ENCODE measurements at places on chromosomes 5 and 9.

- DNase-seq, result no peak
Observed at GRCh38 chr5:33929925-33930690, 6.1 kb upstream of the RXFP3 start.

DNA sequence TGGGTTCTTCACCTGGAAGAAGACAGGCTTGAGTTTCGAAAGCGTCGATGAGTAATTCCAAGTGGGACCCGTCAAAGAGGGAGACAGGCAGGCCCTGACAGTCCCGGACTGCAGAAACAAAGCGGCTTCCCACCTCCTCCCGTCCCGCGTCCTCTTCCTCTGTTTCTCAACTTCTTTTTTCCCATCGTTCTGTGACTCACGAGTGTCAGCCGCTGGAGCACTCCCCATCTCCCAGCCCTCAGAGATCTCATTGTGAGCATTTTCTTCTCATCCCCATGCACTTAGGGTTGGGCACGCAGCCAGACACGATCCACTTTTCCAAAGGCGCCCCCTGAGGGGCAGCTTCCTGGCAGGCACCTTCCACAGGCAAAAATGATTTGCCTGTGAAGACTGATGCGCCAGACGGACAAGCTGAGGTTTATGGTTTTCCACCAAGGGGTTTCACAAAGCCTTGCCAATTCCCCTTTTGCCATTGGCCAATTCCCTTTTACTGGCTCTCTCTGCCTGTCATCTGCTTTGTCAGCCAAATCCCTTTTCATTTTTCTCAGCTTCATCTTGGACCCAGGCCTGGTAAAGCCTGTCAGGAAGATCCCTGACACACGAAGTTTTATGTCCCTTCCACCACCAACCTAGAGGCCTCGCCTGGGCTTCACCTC is 86.5 kb upstream of the ANKRD55 start:
- peak; percentile 47 for DNase-seq

DNA sequence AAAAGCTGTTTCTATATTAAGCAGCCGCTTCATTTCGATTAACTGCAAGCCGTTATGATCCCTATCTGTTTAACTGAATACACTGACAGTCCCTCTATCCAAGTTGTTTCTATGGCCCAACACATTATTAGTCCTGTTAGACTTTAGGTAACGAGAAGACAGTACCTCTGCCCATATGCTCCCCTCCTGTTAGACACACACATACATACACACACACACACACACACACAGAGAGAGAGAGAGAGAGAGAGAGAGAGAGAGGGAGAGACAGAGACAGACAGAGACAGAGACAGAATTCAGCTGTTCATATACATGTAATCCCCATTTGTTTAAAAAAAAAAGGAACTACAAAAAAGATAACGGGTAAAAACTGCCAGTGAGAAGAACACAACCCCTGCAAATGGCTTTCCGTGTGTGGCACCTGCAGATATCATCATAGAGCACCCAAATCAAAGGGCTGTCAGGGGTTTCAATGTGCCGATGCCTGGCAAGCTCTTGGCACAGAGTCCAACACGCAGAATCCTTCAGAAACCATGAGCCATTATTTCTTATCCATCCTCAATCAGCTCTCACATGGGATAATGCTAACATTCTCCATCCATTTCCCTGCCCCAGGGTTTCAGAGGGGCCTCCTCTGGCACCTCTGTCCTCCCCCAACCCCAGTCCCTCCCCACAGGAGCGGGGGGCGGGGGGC is 144.0 kb downstream of the MYO10 start:
- no peak for DNase-seq

- no peak for DNase-seq
Observed at GRCh38 chr5:33195431-33196165, 245.2 kb upstream of the TARS1 start.

GRCh38 chr5:68440651-68441050 is 225.1 kb downstream of the PIK3R1 start:
- DNase-seq, result no peak

- no peak for DNase-seq
Observed at GRCh38 chr9:28758341-28758740, 1185.1 kb upstream of the C9orf72 start.

DNA sequence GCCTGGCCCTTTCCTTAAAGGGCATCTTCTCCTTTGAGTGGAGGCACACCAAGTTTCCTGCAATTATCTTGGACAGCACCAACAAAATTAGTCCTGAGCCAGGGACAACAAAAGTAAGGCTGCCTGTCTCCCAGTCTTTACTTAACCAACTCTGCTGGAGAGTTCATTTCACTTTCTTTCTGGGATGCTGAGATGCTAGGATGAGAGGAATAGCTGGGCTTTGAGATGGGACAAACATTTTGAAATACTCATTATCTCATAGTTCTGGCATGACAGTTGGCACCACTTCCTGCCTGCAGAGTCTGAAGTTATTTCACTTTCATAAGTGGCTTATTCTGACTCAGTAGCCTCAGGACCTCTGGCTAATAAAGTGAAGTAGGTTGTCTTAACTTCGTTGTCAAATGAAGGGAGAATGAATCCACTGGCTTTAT is 157.0 kb downstream of the C9orf152 start:
- no peak for DNase-seq

- no peak for DNase-seq
Observed at GRCh38 chr5:66406761-66407336, 189.3 kb upstream of the MAST4 start.

DNA sequence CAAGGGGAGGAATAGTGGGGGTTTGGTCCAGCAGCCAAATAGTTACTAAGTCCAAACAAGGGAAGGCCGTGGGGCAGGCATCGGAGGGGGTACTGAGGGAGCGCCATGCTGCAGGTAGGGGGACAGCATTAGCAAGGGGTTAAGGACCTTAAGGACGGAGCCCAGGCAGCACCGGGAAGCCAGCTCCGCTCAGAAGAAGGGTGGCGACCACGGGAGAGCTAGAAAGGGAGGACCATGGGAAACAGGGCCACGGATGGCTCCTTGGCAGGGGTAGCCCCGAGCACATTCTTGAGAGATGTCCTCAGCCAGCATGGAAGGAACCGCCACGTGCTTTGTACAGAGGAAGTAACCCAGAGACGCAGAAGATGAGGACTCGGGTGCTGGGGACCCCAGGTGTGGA is 76.2 kb upstream of the STXBP1 start:
- DNase-seq, result no peak

DNA sequence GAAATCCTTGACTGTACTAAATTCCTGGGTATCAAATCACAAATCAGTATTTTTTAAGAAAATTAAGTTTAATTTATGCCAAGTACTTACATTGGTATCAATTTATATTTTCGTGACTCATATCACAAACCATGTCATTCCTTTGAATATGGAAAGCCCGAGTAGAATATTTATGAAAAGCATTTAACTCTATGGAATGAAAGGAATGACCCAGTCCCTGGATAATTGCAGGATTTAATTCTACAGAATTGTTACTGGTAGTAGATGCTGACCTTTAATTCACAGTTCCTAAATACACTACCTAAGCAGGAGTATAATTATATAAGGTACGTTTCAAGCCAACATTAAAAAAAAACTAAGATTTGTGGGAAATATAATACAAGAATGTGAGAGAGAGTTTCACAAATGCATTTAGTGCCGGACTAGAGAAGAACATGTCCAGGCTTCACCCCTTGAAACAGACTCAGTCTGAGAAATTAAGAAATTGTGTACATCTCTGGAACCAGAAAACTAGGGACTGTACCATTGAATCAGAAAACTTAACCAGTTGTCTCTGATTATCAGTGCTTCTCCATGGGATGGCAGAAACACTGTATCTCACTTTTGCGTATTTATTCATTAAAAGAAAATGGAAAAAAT is 28.5 kb upstream of the PLPPR1 start:
- DNase-seq, result no peak

DNA sequence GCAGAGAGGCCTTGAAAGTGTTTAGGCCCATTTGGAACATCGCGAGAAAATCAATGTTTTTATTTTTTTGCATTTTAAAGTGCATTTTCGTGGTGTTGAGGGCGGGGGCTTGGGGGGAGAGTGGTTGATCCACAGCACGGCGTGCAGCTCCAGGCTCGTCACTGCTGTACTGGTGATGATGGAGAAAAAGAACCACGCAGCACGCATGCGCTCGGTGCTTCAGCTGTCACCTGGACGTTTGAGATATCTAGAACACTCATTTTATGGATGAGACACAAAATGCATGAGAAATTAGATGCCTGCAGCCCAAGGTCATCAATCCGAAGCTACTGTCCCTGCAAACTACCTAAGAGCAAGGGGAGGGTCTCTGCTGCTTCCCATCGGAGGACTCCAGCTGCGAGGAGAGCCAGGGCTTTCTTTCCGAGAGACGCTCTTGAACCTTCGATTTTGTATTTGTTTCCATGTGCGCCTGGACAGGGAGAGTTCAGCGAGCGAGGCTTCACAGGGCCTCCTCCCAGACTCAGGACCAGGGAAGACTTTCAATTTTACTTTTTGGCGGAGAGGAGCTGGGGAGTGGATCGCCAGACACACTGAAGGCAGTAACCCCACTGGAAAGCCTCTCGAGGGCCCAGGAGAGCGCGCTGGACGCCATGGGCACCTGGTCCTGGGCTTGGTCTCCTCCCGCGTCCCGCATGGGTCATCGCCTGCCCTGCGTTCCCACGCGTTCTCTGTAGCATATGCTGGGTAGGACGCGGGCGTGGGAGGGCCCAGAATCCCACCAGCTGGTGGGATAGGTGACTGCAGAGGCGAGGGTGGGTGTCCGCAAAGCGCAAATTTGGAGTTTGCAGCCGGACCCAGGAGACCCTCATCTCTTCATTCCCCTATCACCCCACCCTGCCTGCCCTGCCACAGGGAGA is 2.5 kb downstream of the DMRT2 start:
- no peak for DNase-seq

- no peak for DNase-seq
Observed at GRCh38 chr9:122116040-122116439, 22.9 kb upstream of the TTLL11 start.

- no peak for DNase-seq
Observed at GRCh38 chr9:69171049-69171448, 3.0 kb upstream of the TJP2 start.

DNA sequence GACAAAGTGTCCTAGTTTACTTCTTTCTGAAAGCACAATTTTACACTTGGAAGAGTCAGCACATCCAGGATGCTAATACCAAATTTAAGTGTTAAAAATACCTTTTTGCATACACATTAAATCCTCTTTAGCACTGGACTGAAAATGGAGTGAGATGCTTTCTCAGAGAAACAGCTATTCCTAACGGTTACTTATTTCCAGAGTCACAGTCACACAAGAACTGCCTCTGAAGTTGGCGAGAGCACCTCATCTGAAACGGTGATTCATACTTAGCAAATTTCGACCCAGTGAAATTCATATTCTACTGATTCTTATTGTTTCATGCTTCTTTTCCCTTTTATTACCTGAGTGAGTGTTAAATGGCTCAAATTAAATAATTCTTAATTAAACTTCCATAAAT is 12.2 kb downstream of the CDH18 start:
- peak; percentile 82 for DNase-seq

- DNase-seq, result no peak
Observed at GRCh38 chr5:7811715-7812114, 39.2 kb downstream of the CFAP90 start.

GRCh38 chr5:15683332-15683731 is 183.4 kb downstream of the FBXL7 start:
- DNase-seq, result no peak

- DNase-seq, result no peak
Observed at GRCh38 chr5:39014561-39014960, 59.6 kb downstream of the RICTOR start.

- DNase-seq, result no peak
Observed at GRCh38 chr5:91291628-91292569, 91.2 kb downstream of the ARRDC3 start.

DNA sequence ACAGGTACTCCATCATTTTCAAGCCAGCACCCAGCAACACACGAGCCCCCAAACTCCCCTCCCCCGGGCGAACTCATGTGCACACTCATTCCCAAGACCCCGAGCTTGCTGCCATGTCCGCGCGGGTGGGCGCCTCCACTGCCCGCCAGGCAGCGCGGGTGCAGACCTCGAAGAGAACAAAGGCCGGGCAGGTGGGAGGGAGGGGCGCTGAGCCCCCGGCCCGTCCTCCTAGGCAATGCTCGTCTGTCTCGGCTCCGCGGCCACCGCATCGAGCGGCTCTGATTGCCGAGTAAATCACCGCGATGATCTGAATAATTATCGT is 47.1 kb upstream of the PSD2 start:
- DNase-seq, result no peak

GRCh38 chr5:1545126-1545804 is 21.5 kb upstream of the LPCAT1 start:
- DNase-seq, result no peak

- DNase-seq, result no peak
Observed at GRCh38 chr5:51398875-51399642, 15.8 kb downstream of the ISL1 start.

- no peak for DNase-seq
Observed at GRCh38 chr5:9490494-9491097, 55.3 kb downstream of the SEMA5A start.

- no peak for DNase-seq
Observed at GRCh38 chr5:94113-94892, 2.3 kb downstream of the PLEKHG4B start.

GRCh38 chr9:101326501-101326900 is 58.3 kb downstream of the BAAT start:
- no peak for DNase-seq

GRCh38 chr5:124873188-124873587 is 126.7 kb upstream of the ZNF608 start:
- no peak for DNase-seq

DNA sequence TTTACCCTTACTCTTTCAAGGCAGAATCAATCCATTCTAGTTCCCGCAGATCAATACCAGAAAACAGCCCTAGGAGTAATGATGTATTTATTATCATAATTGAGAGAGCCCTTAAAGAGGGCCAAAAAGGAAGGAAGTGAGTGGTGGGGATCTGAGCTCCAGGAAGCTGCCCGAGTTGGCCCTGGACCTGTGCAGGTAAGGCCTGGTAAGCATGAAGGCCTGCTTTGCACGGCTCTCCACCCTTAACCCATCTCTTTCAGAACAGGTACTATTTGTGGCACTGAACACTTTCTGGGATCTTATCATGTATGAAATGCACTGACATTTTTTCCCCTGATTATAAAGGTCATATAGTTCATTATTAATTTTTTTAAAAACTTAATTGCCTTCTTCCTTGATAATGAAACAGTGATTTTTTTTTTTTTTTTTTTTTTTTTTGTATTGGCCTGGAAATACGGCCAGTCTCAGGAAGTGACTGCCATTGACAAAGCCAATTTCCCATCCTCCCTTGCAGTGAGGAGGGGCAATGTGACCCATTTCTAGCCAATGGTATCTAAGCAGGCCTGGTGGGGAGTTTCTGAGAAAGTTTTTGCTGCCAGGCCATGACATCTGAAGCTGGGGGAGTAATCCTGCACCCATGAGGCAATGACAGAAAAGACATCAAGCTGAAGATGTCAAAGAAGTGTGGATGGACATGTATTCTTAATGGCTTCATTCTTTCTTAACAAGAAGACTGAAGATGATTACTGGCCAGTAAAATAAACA is 6.3 kb upstream of the MVB12B start:
- no peak for DNase-seq
